Skeletal muscle cell (primary cell): ENCODE measurements at places on chromosomes 4 and X.

GRCh38 chr4:176238157-176238610, 30.8 kb downstream of the ASB5 start:
- DNase-seq: peak; percentile 91

- no peak for DNase-seq
Measured at GRCh38 chr4:165872461-165873297, at the start of gene TLL1. TLL1 (plus strand) TSS chr4:165873237; CDS start chr4:165873905, 668 bp downstream.

DNA sequence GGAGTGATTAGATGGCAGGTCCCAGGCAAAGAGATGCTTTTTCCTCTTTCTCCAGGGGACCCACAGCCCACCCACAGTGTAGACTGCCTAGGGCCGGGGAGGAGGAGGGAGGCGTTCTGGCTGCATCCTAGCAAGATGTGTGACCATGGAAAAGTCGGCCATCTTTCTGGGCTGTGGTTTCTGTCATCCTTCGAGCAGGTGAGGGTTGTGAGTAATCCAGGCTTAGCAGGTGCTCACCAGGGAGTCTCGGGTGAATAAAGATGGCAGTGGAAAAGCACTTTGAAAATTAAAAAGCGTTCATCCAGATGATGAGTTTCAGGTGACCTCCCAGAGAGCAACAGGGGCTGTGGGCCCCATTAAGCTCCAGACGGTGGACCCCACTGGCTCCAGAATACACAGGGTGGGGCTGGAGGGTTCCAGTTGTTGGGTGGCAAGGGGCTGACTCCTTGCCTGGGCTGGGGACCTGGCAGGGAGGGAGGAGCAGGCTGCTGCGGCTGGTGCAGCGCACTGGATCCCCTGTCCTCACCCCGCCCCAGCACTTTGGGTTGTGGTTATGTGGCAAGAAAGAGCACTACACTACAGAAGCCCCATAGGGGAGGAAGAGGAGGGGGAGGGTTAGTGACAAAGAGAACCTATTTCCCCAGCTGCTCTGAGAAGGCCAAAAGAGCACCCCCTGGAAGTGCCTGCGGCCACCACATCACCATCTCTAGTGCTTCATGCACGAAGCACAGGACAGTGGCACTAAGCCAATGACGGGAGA, 23.7 kb downstream of the ELF4 start:
- DNase-seq: no peak

- DNase-seq: peak; percentile 88
Measured at GRCh38 chr4:168811786-168812651, 198.0 kb downstream of the CBR4 start.

- DNase-seq: no peak
Measured at GRCh38 chr4:26120098-26120825, 200.6 kb upstream of the RBPJ start.

- DNase-seq: no peak
Measured at GRCh38 chrX:154018518-154019060, 1.1 kb downstream of the IRAK1 start.

- no peak for DNase-seq
Measured at GRCh38 chr4:18869166-18869565, 847.6 kb upstream of the LCORL start.
